Endothelial cell (in vitro differentiated cells): ENCODE measurements at places on chromosomes 4 and X. TPM values are rescaled to one million over a fixed set of nuclear protein-coding genes. Genes with fewer than 3 reads are reported as not detected.

Gene GPRASP3
- 10.5 TPM for total RNA-seq

Gene TRIM60
- not detected for total RNA-seq

Gene ADAMTS3
- 7.4 TPM for total RNA-seq

Gene RTL3
- total RNA-seq, result not detected

- no peak for DNase-seq
These were observed 52.1 kb upstream of the MSANTD1 start for GRCh38 chr4:3196670-3197359.

GRCh38 chr4:101205916-101206315 lies 141.4 kb downstream of the PPP3CA start:
- DNase-seq, result no peak

- DNase-seq, result no peak
These were observed 95.6 kb downstream of the SORCS2 start for GRCh38 chr4:7287918-7288280.
